Amniotic epithelial cell (primary cell): ENCODE measurements at places on chromosomes 1 and 21.

DNA sequence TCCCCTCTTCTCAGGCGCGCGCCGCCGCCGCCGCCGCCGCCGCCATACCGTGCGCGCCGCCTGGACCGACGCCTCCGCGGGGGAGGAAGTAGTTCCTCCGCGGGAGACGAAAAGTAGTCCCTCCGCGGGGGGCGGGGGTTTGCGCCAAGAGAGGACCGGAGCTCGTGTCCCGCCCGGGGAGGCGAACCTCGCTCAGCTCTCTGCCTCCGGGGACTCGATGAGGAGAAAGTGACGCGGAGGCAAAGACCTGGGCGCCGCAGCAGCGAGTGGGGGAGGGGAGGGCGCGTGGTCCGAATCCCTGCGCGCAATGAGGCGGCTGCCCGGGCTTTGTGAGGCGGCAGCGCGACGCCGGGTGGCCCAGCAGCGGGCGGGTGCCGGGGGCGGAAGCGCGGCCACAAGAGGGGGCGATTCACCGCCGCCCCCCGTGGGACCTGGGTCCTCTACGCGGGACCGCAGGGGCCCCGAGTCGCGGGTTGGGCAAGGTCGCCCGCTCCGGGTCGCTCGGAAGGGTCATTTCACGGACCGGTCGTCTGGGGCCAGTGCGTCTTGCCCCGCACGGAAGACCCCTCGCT is at the start of gene BRWD1:
Gene BRWD1 (minus strand): TSS at position 62 of the 572 bp plus-strand sequence. CDS start 141 bp downstream, outside the sequence.
- peak; percentile 81 for DNase-seq

GRCh38 chr1:182953826-182954225 is 860 bp upstream of the SHCBP1L start:
- DNase-seq = no peak

GRCh38 chr21:28928578-28929420 is 63.9 kb downstream of the LTN1 start:
- DNase-seq = no peak

DNA sequence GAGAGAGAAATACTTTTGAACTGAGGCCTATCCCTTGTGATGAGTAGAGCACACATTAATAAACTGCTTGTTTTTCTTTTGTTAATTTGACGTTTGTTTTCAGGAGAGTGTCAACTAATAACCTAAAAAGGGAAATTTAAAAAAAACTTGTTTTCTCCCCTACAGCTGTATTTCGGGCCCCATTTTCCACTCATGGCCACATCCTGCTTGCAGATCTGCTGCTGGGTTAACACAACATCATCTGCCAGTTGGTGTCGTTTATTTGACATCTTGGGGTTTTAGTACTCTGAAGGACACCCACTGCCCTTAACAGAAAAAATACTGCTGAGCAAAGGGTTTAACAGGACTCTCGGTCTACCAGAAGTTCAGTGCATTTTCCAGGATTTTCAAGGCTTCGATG is 848 bp upstream of the PYHIN1 start:
- no peak for DNase-seq

DNA sequence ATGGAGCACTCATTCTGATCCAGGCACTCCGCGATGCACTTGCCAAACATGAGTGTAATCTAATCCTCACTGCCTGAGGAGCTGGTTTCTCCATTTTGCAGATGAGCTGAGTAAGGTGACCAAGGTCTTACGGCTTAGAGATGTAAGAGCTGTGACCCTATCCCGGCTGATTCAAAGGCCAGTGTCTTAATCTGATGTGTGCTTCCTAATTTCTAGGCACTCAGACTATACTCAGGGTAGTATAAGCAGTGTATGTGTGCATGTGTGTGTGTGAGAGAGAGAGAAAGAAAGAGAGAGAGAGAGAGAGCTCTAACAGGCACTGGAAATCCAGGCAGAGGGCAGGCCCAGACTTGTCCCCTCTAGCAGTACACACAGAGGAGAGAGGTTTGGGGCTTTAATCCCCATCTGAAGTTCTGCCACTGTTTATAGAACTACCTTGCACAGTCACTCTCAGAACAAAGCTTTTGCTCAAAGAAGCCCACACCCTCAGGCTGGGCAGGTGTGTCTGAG is 188.2 kb downstream of the ZBTB18 start:
- no peak for DNase-seq

GRCh38 chr21:38254970-38255369 is 1.8 kb upstream of the KCNJ15 start:
- DNase-seq = no peak

DNA sequence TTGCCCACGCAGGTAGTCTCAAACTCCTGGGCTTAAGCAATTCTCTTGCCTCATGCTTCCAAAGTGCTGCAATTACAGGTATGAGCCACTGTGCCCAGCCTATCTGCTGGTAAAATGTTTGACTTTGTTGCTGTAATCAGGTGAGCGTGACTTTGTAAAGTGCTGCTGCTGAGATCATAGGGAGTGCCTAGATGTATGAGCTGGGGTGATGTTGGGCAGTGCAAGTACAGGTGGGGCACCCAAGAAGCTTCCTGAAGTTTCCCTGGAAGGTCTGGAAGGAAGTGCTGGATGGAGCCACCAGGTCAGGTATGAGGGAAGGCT is 43.1 kb downstream of the KIF21B start:
- DNase-seq = no peak

DNA sequence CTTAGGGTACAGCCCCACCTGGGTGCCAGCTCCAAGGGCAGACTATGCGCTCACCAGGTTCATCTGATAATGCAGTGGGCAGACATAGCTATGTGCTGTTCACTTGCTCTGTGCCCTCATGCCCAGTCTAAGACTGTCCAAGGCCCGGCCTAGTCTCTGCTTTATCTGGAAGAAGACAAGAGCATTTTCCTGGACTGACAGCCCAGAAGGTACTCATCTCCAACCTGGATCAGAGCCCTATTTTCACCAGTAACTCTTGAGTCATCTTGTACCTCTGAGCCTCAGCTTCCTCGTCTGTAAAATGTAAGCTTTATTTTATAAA is 28.5 kb upstream of the LRRC8C start:
- no peak for DNase-seq

DNA sequence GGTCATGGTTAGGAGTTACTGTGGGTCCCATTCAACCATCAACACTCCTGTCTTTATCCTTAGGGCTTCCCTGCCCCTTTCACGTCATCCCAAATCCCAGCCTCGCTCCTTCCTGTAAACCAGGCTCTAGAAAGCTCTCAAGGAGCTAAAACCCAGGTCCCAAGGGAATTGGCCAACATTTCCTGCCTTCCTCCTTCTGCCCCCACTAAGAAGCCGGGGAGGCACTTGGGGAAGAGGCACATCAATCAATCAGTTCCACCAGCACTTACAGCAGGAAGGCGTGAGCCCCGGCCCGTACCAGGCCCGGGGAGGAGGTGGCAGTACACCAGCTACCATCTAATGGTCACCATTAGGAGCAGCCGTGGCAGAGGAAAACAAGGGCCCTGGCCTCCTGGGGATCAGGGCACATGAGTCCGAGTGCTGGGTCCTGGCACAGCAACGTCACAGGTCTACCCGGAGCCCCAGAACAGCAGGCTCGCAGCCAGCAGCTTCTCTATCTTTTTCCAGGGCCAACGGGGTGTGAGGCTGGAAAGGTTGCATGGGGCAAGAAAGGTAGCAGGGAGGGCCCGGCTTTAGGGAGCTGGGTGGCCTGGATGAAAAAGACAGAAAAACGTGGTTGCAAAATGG is 108.6 kb downstream of the CASZ1 start:
- peak; percentile 24 for DNase-seq

- peak; percentile 63 for DNase-seq
Measured at GRCh38 chr1:20521960-20522861, 14.3 kb upstream of the MUL1 start.

- DNase-seq = peak; percentile 74
Measured at GRCh38 chr1:232805269-232806185, at the start of gene MAP10. Gene MAP10, plus strand, starts transcription at chr1:232805416. Its CDS starts 34 bp downstream, at chr1:232805450.

- DNase-seq = no peak
Measured at GRCh38 chr1:89873288-89873687, 52.5 kb downstream of the LRRC8D start.

- no peak for DNase-seq
Measured at GRCh38 chr1:170624146-170624545, 39.8 kb upstream of the PRRX1 start.

- DNase-seq = no peak
Measured at GRCh38 chr1:193588311-193589082, 402.1 kb upstream of the B3GALT2 start.

- no peak for DNase-seq
Measured at GRCh38 chr1:197272791-197273190, 4.7 kb downstream of the CRB1 start.

- no peak for DNase-seq
Measured at GRCh38 chr1:60051191-60051590, 22.4 kb downstream of the C1orf87 start.

DNA sequence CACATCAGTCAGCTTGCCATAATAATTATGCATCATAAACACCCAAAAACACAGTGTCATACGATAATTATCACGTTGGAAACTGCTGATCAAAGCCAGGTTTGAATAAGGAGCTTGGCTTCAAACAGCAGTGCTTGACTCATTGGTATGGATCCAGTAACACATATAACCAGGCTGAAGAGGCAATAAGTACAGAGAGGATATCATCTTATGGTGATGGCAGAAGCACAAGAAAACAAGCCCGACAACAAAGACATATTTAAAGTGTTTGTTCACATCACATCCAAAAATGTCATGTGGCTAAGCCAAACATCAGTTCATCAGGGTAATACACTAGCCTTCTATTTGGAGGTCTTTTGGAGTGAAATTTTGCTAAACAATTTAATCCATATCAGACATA is 389.7 kb downstream of the NCAM2 start:
- DNase-seq = no peak

GRCh38 chr1:213618094-213618493 is 369.7 kb upstream of the PROX1 start:
- no peak for DNase-seq

DNA sequence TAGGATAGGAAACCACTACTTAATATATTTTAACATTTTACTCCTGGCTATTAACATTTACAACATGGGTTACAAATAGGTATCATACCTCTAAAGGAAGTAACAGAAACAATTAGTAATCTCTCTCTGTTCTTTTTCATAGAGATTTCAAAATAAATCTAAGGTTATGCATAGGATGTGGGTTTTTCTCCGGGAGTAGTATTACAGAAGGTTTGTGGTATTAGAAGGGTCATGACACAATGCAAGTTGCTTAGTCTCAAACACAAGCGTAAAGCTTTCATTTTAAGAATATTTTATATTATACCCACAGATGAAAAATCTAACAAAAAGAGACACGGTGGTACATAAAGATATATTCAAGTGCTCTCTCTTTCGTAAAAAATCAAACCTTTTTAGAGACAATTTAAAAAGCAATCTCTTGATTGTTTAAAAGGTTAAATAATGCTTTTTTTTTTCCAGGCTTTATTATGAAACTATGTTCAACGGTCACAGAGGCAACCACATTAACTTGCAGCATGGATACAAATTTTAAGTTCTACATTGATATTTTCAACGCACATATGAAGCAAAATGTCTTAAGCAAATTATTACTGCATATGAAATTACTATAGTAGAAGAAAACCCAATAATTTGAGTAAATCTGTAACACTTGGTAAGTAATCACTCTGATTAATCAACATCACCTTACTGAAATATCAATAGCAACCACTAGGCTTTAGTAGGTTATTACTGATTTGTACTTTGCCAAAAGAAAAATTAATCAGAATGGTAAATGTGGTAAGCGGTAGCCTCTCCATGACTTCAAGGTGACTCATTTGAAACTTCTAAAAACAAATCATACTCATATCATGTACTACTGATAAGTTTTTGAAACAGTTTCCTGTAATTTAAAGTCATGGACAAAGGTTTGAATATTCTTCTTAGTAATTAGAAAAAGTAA is 97.4 kb upstream of the GFI1 start:
- DNase-seq = peak; percentile 94

- peak; percentile 57 for DNase-seq
Measured at GRCh38 chr1:44290250-44291094, 64.6 kb downstream of the ERI3 start.

GRCh38 chr1:236129306-236129705 is 13.0 kb upstream of the GPR137B start:
- DNase-seq = no peak

DNA sequence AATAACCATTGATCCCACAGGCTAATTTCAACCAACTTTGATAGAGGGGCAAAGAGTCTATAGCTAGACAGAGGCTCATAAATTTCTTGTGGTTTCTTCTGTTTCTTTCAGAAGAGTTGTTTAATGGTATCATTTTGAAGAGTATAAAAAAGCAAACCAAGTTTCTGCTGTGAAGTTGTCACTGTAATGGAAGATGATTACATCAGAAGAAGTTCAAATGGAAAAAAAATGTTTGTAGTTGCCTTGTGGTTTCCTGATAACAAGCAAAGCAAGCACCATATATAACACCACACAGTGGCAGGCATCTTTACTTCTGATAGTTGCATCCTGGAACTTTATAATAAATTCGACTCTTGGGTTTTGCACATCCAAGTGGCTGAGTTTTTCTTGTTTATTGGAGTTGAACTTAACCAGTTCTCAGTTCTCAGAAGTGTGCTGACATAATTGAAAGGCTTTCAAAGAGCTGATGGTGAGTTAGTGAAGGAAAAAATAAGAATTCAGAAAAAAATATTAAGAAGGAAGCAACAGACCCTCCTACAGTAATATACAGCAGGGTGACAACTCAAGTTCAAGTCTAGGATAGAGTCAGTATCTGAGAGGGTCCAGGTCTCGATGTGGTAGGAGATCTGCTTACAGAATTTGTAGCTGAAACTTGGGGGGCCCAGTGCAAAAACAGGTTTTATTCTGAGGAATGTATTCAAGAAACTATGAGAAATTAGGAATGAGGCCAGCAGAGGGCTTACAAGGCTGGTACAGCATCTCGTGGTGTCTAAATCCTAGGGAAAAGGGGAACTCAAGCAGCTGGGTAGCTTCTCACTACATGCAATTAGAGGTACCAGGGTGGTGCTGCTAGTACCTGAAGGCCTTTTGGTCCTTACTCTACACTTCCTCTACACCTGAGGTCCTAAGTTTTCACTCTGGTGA is 123.5 kb downstream of the CRB1 start:
- peak; percentile 42 for DNase-seq

- peak; percentile 41 for DNase-seq
Measured at GRCh38 chr1:221725735-221726672, 15.9 kb downstream of the DUSP10 start.

DNA sequence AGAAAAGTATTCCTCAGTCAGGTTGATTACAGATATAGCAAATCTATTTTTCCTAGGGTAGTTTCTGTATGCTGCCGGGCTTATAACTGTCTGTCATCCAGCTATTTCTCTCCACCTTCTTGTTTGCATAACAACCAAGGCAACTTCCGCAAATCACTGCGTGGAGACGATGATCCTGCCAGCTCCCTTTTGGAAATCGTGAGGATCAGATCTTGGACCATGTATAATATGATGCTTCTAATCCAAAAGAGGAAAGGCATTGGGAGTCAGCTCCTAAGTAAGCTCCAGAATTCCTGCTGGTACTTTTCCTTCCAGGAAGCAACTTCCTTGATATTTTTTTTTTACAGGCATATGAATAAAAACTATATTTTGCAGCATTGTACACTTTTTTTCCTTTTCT is 445 bp upstream of the RGS4 start:
- DNase-seq = peak; percentile 59

- DNase-seq = peak; percentile 45
Measured at GRCh38 chr1:39894884-39895495, 6.7 kb downstream of the MYCL start.
